ENCODE measurements at places on chromosomes 12 and 14. TPM values are rescaled to one million over a fixed set of nuclear protein-coding genes. Genes with fewer than 3 reads are reported as not detected.

Gene KCNC2
- polyA plus RNA-seq: not detected

Gene SLC35F4
- polyA plus RNA-seq: not detected

DNA sequence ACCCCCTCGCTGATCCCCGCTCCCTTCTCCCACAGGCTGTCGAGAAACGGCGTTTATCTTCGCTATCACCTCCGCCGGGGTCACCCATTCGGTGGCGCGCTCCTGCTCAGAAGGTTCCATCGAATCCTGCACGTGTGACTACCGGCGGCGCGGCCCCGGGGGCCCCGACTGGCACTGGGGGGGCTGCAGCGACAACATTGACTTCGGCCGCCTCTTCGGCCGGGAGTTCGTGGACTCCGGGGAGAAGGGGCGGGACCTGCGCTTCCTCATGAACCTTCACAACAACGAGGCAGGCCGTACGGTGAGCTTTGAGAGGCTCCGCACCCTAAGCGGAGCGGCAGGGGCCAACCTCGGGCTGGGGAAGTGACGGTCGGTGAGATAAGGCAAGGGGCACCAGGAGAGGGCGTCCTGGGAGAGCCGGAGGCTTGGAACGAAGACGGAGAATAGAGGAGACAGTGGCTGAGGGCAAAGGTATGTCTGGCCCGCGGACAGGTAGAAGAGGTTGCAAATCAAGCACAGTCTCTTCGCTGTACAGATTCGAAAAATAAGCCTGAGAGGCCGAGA, 2.3 kb downstream of the WNT1 start:
- DNase-seq: no peak

DNA sequence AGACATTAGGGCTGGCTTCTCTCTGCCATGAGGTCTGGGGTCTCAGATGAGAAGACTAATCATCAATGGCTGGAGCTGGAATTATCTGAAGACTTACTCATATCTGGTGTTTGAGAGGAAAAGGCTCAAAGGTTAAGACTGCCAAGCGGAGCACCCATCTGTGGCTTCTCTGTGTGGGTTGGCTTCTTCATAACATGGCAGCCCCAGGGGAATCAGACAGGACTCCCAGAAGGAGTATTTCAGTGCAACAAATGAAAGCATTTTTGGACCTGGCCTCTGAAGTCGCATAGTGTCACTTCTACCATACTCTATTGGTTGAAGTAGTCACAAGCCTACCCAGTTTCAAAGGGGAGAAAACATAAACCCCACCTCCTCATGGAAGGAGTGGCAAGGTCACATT, 171.8 kb upstream of the KRR1 start:
- DNase-seq: no peak

DNA sequence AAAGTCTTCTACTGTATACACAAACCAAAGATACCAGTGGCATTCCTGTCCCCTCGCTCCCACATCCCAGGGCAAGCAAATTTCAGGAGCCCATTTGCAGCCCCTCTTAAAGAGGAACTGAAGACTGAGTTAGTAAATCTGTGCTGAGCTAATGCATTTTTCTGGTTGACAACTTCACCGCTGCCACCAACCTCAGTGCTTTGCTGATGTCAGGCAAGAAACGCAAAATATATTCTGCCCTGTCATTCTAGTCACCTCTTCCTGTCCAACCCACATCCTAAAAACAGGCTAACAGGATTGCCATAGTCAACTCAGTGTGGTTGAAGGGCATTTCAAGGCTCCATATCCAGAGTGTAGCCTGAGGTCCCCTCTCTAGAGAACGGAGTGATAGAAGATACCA, 59.4 kb upstream of the FICD start:
- DNase-seq: no peak

DNA sequence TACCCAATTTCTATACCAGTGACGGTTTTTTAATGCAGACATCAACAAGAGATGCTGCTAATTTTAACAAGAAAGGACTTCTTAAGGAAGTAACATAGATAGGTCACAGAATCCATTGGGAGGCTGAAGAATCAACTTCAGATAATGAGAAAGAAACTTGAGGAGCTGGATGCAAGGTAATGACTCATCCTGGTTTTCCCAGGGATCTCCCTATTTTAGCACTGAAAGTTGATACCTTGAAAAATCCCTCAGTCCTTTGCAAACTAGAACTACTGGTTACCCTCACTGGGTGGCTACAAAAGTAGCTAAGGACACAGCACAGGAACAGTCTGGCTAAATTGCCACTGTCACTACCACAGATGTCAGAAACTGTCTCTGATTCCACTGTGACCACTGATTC, 561.9 kb downstream of the FLRT2 start:
- DNase-seq: no peak

GRCh38 chr14:55711175-55711811, 131.3 kb downstream of the KTN1 start:
- no peak for DNase-seq

GRCh38 chr12:31280183-31280582, 45.8 kb downstream of the SINHCAF start:
- no peak for DNase-seq

DNA sequence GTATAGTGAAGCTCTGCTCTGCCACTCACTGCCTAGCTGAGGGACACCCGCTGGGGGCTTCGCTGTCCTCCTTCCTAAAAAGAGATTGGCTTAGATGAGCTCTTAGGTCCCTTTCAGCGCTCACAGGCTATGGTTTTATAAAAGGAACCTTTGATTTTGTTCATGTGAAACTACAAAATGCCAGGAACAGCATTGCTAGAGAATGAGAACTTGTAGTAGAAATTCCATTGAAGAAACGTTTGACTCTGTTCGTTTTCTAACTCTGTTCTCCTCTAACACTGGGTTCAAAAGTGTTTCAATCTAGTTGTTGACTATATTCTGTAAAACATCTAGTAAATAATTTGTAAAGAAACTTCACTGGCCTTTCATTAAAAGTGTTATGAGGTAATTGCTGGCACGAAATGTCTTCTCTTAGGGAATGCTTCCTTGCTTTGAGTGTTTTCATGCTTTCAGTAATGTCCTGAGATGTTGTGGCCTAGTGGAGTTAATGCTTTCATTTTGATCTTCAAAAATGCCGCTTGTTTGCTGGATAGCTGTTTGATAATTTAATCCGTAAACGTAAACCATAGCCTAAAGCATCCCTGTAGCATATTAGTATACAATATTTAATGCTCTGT, 1.6 kb downstream of the MARK3 start:
- DNase-seq: no peak

- DNase-seq: no peak
These were observed 40.8 kb downstream of the PHETA1 start for GRCh38 chr12:111328138-111328537.

- no peak for DNase-seq
These were observed 905 bp upstream of the CIPC start for GRCh38 chr14:77097006-77097699.

DNA sequence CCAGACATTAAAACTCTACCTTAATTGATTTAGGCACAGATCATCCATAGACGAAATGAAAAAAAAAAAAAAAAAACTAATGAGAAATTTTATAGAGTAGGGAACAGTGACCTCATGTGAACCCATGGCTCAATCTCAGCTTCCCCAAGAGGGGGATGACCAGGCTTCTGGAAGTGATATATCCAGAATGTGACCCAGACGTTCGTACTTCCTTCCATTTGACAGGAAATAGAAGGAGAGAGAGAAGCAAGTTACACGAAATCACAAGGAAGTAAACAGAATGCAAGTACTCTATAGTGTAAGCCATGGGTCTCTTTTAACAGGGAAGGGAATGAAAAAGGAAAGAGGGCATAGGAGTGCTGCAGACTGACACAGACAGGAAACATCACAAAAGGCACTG, 10.1 kb downstream of the FOXN3 start:
- no peak for DNase-seq

DNA sequence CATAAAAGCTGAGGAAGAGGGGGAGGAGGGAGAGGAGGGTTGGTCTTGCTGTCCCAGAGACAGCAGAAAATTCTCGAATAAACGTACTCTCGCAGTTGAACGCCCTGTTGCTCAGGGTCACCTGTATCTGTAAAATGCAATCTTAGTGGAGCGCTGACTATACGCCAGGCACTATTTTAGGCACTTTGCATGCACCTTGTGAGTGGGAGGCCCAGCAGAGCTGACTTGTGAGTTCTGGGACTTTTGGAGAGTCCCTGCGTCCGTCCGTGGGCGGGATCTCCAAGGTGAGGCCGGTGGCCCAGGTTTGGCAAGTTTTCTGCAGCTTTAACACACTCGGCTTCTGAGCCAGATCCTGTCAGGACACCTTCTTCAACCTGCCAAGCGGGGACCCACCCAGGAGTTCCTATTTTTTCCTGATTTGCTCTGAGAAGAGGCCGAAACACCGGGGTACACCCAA, 32.5 kb upstream of the PLEKHG6 start:
- DNase-seq: no peak
